ENCODE measurements at places on chromosomes 6 and 20.

GRCh38 chr6:112221561-112221960, 32.8 kb downstream of the LAMA4 start:
- no peak for DNase-seq
- no peak overlapping the region for H3K4me3 ChIP-seq
- peak overlapping the region; percentile 53 for H3K27ac ChIP-seq
- H3K36me3 ChIP-seq = no peaks in the 10 kb centered on the region
- no peaks in the 10 kb centered on the region for H3K27me3 ChIP-seq

- no peaks in the 10 kb centered on the region for H3K4me1 ChIP-seq
- no peak overlapping the region for H3K4me3 ChIP-seq
- no peaks in the 10 kb centered on the region for H3K27me3 ChIP-seq
- DNase-seq = no peak
These were observed 2.5 kb downstream of the ZNF831 start for GRCh38 chr20:59165891-59166709.

DNA sequence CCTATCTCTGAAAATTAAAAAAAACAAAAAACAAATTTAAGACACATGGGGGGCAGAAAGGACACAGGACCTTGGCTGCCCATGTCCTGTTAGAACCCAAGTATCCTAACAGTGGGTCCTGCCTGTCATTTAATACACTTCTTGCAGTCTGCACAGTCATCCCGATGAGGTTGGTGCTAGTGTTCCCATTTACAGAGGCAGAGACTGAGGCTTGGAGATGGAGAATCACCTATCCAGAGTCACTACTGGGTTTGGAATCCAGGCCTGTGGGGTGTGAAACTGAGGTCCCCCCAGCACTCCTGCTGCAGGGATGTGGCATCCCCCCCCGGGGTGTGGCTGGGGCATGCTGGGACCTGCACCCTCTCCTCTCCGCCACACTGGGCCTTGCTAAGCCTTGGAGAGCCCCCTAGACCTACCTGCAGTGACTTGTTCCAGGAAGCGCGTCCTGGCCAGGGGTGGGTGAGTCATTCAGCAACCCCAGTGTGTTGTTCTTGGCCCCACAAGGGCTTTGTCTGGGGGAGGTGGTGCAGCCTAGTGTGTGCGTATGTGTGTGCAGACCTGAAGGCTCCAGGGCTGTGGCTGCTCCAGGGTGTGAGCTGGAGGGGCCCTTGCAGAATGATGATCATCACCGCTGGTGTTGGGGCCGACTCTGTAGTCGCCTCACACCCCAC, 49.7 kb downstream of the BCAS4 start:
- H3K36me3 ChIP-seq = no peaks in the 10 kb centered on the region
- H3K4me1 ChIP-seq = peaks cover 9% of the 10 kb centered on the region
- H3K27me3 ChIP-seq = no peaks in the 10 kb centered on the region
- DNase-seq = no peak
- no peak overlapping the region for H3K4me3 ChIP-seq
- no peak overlapping the region for H3K27ac ChIP-seq

DNA sequence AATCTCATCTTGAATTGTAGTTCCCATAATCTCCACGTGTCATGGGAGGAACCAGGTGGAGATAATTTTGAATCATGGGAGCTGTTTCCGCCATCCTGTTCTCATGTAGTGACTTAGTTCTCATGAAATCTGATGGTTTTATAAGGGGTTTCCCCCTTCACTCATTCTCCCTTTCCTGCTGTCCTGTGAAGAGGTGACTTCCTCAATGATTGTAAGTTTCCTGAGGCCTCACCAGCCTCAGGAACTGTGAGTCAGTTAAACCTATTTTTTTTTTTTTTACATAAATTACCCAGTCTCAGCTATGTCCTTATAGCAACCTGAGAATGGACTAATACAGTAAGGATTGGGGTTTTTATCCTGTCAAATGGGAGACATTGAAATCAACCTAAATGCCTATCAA, 328.3 kb downstream of the TBC1D32 start:
- H3K27ac ChIP-seq = no peak overlapping the region
- H3K4me1 ChIP-seq = no peaks in the 10 kb centered on the region
- H3K36me3 ChIP-seq = no peaks in the 10 kb centered on the region
- no peak overlapping the region for H3K4me3 ChIP-seq
- no peaks in the 10 kb centered on the region for H3K27me3 ChIP-seq

DNA sequence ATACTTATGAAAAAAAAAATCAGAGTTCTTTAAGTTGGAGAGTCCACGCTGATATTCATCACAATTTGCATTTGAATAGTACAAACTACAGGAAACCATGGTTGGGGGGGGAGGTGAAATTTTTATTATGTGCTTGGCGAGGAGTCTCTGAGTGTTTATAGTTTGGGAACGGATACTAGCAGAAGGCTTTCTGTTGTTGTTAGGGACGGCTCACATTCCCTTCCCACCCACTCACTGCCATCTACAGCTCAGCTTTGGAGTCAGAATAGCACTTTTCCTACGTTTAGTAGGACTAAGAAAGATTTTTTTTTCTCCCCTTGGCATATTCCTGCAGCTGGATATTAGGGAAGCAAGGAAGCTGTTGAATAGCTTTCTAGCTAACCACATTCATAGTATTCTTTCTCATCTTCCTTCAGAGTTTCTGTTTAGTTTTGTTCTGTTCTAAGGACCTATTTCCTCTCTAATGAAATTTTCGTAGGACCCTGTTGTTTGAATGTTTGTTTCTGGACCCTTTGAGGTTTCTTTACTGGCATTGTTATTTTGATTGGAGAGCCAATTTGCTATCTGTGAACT, 235.1 kb upstream of the ZNF217 start:
- H3K4me1 ChIP-seq = peaks cover 26% of the 10 kb centered on the region
- peak overlapping the region; percentile 30 for H3K4me3 ChIP-seq
- no peaks in the 10 kb centered on the region for H3K36me3 ChIP-seq
- DNase-seq = no peak
- H3K27ac ChIP-seq = peak overlapping the region; percentile 87

Data from upper lobe of right lung (tissue), 1 donor.